ENCODE measurements at places on chromosomes 3 and 15. TPM values are rescaled to one million over a fixed set of nuclear protein-coding genes. Genes with fewer than 3 reads are reported as not detected.

GRCh38 chr3:186772701-186773417 lies 10.5 kb upstream of the EIF4A2 start:
- H3K36me3 ChIP-seq: no peaks in the 10 kb centered on the region
- peak; percentile 39 for DNase-seq
- H3K27ac ChIP-seq: no peak overlapping the region
- H3K4me3 ChIP-seq: peak overlapping the region; percentile 53
- H3K4me1 ChIP-seq: peaks cover 6% of the 10 kb centered on the region
- no peaks in the 10 kb centered on the region for H3K27me3 ChIP-seq

SERPINI2 gene
- polyA plus RNA-seq: not detected

DNA sequence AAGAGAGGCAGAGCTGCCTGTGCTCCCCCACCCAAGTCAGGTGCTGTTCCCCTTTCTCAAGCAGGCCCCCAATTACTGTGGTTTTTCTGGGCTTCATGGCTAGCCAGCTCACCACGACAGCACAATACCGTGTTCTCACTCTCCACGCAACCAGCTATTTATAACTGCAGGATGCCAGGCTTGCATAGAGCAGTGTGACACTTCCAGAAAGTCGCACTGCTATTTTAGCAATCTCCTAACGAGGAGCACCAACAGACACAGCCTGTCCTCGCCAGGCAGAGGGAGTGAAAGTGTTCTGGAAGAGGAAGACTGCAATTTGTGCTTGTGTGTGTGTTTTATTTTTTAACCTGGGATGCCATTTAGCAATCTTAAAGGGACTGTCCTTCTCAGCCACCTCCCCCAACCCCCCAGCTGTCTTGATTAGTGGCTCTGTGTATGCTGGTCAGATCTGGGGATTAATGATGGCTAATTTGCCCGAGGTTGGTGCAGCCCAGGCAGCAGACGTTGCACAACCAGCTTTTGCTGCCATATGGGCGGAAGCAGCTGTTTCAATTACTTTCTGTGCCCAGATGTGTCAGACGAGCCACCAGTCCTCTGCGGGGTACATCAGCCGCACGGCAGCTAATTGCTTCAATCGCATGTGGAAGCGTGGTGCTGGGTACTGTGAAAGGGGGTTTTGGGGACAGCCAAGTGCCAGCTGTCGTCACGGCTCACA lies 268.0 kb upstream of the ARRDC4 start:
- no peaks in the 10 kb centered on the region for H3K4me1 ChIP-seq
- H3K27me3 ChIP-seq: no peaks in the 10 kb centered on the region
- H3K27ac ChIP-seq: no peak overlapping the region
- H3K4me3 ChIP-seq: no peak overlapping the region
- no peak for DNase-seq

DNA sequence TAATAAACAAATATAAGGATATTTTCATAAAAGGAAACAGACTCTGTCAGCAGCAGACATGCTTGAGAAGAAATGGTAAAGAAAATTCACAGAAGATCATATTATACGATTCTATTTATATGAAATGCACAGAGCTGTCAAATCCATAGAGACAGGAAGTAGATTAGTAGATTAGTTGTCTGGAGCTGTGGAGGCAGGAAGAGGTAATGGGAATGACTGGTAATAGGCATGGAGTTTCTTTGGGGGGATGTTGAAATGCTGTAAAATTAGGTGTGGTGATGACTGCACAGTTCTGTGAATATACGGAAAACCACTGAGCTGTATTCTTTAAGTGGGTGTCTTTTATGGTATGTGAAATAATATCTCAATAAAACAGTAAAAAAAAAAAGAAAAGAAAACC lies 35.3 kb downstream of the CEP152 start:
- H3K4me1 ChIP-seq: peaks cover 23% of the 10 kb centered on the region
- H3K27ac ChIP-seq: peak overlapping the region; percentile 32
- H3K27me3 ChIP-seq: no peaks in the 10 kb centered on the region
- peak; percentile 33 for DNase-seq
- no peak overlapping the region for H3K4me3 ChIP-seq
- peaks cover 2% of the 10 kb centered on the region for H3K36me3 ChIP-seq

DNA sequence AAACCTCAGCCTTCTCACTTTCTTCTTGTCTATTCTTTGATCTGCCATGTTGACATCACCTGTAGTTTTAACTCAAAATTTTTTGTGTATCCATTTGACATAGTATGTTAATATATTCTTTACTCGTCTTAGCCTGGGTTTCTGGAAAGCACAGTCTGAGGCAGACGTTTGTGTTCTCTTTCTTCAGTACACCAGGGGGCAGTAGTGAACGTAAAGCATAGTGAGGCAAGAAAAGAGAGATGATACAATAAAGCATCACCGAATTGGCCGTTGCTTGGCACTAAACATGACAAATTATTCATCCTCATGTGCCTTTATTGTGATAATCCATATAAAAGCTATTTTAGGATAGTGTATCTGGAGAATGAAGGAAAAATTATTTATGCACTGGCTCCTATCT lies 141.0 kb upstream of the MYRIP start:
- DNase-seq: peak; percentile 60
- no peaks in the 10 kb centered on the region for H3K4me1 ChIP-seq
- no peak overlapping the region for H3K4me3 ChIP-seq

DNA sequence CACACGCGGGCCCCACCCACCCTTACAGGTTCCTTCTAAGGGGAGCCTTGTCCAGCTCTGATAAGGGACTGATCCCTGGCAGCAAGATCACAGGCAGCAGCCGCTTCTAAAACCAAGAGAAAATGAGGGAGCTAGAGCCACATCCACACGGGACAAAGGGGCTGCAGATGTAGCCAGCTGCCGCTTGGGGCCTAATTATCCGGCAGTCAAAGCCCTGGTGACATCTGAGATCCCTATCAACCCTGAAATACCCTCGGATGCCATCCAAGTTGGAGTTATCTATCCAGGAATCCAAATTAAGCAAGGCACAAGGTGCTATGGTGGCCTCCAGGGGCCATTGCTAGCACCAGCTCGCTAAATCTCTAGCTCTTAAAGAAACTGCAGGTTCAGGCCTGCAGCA lies 248.3 kb downstream of the VPS13C start:
- H3K4me3 ChIP-seq: no peak overlapping the region
- H3K27me3 ChIP-seq: no peaks in the 10 kb centered on the region
- no peak for DNase-seq
- no peaks in the 10 kb centered on the region for H3K36me3 ChIP-seq

GRCh38 chr3:178022599-178022998 lies 513.6 kb upstream of the KCNMB2 start:
- no peak for DNase-seq
- H3K4me1 ChIP-seq: no peaks in the 10 kb centered on the region

DNA sequence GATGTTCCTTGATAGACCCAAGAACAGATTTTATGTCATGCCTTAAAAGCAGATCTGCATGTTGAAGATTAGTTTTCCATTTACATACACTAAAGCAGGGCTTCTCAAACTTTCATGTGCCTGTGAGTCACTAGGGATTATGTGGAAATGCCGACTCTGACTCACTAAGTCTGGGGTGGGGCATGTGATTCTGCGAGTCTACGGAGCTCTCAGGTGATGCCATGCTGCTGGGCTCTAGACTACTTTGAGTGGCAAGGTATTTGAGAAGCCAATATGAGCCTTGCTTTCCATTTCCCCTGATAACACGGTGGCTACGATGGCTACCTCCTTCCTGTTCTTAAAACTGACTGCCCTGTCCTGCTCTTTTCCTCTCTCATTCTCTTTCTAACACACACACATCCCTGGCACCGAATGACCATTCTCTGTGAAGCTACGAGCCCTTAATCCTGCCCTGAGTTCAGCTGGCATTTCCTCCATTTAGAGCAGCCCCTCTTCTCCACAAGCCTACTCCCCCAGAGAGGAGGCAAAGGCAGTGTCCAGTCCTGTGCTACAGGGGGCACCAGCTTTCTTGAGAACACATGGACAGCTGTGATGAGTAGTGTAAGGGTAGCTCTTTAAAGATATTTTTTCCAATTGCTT lies 39.7 kb upstream of the PYGO1 start:
- peak; percentile 76 for DNase-seq
- no peak overlapping the region for H3K4me3 ChIP-seq
- no peaks in the 10 kb centered on the region for H3K27me3 ChIP-seq
- no peak overlapping the region for H3K27ac ChIP-seq

DNA sequence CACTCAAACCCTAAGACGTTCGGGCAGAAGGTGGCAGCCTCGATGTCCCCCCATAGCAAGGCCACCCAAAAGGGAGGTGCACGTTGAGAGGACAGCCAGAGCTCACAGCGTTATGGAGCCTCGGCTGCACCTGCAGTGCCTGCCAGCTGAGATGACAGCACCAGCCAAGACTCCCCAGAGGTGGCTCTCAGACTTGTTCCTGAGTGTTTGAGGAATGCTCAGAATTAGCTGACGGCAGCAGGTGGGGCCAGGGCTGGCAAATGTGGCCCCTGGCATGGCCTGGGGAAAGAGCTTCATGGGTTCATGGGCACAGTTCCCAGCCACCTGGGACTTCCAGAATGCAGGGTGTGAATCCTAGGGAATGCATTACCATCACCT lies 177.8 kb downstream of the KLF13 start:
- H3K27ac ChIP-seq: no peak overlapping the region
- no peak for DNase-seq

KCNH8 gene
- not detected for polyA plus RNA-seq

XIRP1 gene
- not detected for polyA plus RNA-seq

DNA sequence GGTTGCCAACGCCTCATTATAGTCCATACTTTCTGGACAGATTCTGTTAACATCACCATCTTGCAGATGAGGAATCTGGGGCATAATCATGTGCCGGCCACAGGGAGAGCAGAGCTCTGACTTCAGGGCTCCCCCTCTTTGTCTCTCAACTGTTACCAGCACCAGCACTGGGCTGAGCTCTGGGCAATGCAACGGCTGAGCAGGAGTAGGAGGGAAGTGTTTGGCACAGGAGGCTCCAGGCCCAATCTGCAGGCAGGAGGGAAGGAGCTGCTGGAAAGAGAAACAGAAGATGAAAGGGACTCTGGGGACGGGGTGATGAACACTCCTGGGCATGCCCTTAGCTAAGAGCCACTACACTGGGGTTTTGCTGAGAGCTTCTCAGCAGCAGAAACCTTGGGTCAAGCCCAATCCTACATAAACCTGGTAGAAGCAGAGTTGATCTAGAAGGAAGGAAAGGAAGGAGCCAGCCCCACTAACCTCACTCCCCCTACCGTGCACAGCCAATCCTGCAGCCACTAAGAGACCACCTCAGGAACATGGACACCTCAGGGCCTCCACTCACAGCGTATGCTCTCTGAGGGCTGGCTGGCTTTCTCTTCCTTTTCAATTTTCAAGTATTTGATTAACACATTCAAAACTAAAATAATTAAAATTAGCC lies 73.1 kb upstream of the SPATA12 start:
- H3K27me3 ChIP-seq: peaks cover 2% of the 10 kb centered on the region
- peak; percentile 31 for DNase-seq
- H3K27ac ChIP-seq: no peak overlapping the region
- no peak overlapping the region for H3K4me3 ChIP-seq
- no peaks in the 10 kb centered on the region for H3K36me3 ChIP-seq
- no peaks in the 10 kb centered on the region for H3K4me1 ChIP-seq

DNA sequence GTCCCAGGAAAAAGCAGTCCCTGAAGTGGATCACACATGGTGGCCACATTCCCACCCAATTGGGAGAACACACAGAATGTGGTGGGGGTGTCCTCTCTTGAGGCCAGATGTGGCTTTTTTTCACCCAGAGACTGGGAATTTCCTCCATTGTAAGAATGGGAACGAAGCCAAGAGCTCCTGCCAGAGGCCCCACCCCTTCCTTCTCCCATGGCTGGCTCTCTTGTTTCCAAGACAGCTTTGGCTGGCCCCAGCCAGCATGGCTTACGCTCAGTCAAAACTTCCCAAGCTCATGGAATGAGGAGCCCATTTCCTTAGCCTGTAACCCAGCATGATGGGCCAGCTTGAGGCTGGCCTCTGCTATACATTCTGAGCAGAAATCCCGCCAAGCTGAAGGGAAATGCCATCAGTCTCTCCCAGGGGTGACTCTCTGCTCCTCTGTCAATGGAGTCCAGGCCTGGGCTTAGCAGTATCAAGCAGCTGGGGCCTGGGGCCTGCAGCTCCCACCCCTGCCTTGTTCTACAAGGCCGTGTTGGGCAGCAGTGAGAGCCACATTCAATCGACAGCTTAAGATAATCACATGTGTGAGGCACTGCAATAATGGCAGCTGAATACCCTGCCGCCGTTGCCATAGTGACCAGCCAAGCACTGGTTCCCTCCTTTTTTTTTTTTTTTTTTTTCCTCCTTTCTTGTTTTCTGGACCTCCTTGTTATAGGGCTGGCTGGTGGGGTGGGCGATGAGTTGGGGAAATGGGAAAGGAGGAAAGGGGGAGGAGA lies 142.4 kb downstream of the EPHB1 start:
- H3K4me3 ChIP-seq: no peak overlapping the region
- H3K36me3 ChIP-seq: no peaks in the 10 kb centered on the region
- H3K4me1 ChIP-seq: no peaks in the 10 kb centered on the region
- H3K27ac ChIP-seq: no peak overlapping the region

GTF2A2 gene
- 67.9 TPM for polyA plus RNA-seq

DNA sequence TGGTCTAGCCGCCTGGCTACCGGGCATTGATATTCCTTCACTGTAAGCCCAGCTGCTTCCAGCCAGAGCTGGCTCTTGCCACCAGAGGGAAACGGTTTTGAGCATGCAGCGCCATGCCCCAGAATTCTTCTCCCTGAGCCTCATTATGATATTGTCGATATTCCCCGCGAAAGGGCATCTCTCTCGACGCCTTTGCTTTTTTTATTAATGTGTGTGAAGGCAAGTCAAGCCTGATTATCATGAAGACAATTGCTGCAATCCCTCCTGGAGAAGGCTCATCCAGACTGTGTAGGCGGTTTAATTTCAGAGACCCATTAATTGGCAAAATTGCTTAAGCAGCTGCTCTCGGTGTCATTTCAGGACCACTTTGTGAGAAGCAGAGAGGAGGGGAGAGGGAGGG lies 321.2 kb upstream of the TLE3 start:
- H3K27ac ChIP-seq: no peak overlapping the region
- no peak overlapping the region for H3K4me3 ChIP-seq
- no peak for DNase-seq
- peaks cover 4% of the 10 kb centered on the region for H3K27me3 ChIP-seq

- H3K27me3 ChIP-seq: peaks cover 38% of the 10 kb centered on the region
- H3K36me3 ChIP-seq: no peaks in the 10 kb centered on the region
- H3K27ac ChIP-seq: no peak overlapping the region
Measured at GRCh38 chr15:65982627-65983322, 113.5 kb downstream of the RAB11A start.

GRCh38 chr15:100730655-100731266 lies 128.4 kb downstream of the ASB7 start:
- no peak overlapping the region for H3K4me3 ChIP-seq
- H3K36me3 ChIP-seq: no peaks in the 10 kb centered on the region
- H3K27ac ChIP-seq: no peak overlapping the region

DNA sequence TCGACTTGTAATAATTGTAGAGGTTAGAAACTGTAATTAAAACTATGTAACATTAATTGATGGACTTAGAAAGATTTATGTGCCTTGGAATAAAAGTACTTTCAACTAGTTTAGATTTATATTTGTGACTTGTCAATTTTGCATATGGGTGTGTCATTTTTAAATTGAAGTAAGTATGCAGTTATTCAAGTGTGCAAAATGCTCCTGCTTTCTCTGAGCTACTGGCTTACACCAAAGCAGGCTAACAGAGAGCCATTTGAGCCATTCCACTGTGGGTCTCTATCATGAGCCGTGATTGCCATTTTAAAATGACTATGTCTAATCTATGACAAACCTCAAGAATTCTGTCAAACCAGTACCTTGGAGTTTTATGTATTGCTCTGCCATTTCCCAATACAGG lies 345.0 kb upstream of the MDFIC2 start:
- H3K36me3 ChIP-seq: no peaks in the 10 kb centered on the region
- no peak for DNase-seq
- no peaks in the 10 kb centered on the region for H3K4me1 ChIP-seq
- peaks cover 16% of the 10 kb centered on the region for H3K27me3 ChIP-seq

GRCh38 chr15:52199271-52199670 lies 8.1 kb upstream of the GNB5 start:
- H3K27me3 ChIP-seq: peaks cover 2% of the 10 kb centered on the region
- DNase-seq: no peak
- H3K36me3 ChIP-seq: no peaks in the 10 kb centered on the region
- H3K27ac ChIP-seq: no peak overlapping the region
- H3K4me1 ChIP-seq: no peaks in the 10 kb centered on the region
